Right renal cortex interstitium (tissue), 3 donors: ENCODE measurements at places on chromosomes 1 and 21.

GRCh38 chr1:208280681-208281450 is 36.7 kb upstream of the PLXNA2 start:
- no peak for DNase-seq

- no peak for DNase-seq
Observed at GRCh38 chr1:84946631-84947030, 50.3 kb downstream of the MCOLN2 start.

GRCh38 chr1:215321802-215322201 is 239.3 kb downstream of the KCNK2 start:
- DNase-seq, result no peak

- DNase-seq, result no peak
Observed at GRCh38 chr1:32240140-32240951, 6.7 kb upstream of the FAM167B start.

- DNase-seq, result no peak
Observed at GRCh38 chr1:229436201-229436600, 2.3 kb upstream of the ACTA1 start.

DNA sequence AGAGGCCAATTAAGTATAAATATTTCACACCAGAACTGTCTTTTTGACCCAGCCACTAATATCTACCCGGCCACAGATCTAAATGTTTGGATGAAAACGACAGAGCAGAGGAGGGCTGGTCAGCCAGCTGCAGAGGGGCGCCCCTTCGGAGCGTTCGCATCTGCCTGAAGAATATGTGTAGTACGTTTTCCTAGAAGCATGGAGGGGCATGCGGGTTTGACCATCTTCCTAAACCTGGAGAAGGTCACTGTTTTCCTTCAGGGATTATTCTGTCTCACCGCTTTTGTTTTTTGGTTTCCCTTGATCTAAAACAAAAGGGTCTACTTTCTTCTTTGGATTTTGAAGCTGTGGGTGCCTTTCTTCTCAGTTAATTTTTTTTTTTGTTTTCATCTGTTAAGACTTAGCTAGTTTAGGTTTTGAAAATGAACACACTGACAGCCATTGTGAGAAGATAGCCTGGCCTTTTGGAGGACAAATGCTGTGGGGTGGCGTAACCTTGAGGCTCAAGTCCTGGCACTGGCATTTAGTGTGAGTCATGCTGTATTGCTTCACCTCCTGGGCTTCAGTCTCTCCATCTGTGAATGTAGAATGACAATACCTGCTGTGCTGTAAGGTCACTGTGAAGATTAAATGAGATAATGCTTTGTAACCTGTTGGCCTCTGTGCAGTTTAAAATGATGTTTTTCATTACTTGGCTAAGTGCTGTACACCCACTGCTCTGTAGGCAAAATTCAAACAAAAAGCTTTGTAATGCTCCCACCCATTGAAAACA is 74.1 kb upstream of the IRF2BP2 start:
- DNase-seq, result no peak

DNA sequence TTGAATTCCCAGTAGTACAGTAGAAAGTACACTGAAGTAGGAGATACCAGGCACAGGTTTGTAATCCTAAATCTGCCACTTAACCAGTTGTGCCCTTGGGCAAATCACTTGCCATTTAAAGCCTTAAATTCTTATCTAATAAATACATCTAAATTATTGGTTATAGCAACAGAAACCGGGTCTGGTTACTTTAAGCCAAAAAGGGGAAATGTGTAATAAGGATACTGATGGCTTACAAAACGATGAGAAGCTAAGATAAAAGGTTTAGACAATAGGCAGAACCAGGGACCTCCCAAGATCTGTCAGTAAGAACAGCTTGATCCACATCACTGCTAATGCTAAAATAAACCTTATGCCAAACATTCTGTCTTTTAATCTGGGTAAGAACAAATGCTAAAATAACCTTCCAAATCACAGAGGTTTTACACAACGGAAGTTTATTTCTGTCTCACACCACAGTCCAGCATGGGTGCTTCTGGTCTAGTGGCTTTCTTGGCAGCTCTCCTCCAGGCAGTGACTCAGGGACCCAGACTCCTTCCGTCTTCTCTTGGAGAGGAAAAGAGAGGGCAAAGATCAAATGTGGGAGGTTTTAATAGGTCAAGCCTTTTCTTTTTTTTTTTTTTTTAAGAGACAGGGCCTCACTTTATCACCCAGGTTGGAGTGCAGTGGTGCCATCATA is 16.5 kb upstream of the ZMYM1 start:
- DNase-seq, result no peak

DNA sequence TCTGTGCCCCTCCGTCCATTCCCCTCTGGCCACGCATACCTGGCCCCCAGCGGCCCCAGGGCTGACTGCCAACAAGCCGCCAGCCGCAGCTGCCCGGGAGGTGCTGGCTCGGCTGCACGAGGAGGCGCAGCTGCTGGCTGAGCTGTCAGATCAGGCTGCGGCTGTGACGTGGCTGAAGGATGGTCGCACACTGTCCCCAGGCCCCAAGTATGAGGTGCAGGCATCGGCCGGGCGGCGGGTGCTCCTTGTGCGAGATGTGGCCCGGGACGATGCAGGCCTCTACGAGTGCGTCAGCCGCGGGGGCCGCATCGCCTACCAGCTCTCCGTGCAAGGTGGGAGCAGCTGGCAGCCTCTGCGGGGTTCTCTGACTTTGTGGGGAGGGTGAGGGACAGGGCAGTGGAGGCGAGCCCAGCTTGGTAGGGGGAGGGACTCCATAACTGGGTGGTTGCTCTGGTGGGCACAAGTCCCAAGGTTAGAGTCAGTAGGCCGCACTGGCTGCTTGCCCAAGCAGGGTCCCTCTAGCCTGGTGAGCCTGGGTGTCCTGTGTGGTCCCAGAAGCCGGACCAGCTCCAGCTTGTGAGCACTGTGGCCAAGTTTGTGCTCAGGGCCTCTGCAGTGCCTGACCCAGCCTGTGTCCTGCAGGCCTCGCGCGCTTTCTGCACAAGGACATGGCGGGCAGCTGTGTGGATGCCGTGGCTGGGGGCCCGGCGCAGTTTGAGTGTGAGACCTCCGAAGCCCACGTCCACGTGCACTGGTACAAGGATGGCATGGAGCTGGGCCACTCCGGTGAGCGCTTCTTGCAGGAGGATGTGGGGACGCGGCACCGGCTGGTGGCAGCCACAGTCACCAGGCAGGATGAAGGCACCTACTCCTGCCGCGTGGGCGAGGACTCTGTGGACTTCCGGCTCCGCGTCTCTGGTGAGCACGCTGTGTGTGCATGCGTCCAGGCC is 8.8 kb downstream of the OBSCN start:
- DNase-seq, result no peak

- DNase-seq, result no peak
Observed at GRCh38 chr1:246689409-246690008, 34.7 kb upstream of the SCCPDH start.

GRCh38 chr1:183251959-183252450 is 65.9 kb downstream of the LAMC2 start:
- DNase-seq, result no peak

- no peak for DNase-seq
Observed at GRCh38 chr21:29394051-29394450, 95.3 kb downstream of the BACH1 start.
